Left ventricle myocardium superior (tissue), 1 donor: ENCODE measurements at places on chromosomes 7 and 10.

DNA sequence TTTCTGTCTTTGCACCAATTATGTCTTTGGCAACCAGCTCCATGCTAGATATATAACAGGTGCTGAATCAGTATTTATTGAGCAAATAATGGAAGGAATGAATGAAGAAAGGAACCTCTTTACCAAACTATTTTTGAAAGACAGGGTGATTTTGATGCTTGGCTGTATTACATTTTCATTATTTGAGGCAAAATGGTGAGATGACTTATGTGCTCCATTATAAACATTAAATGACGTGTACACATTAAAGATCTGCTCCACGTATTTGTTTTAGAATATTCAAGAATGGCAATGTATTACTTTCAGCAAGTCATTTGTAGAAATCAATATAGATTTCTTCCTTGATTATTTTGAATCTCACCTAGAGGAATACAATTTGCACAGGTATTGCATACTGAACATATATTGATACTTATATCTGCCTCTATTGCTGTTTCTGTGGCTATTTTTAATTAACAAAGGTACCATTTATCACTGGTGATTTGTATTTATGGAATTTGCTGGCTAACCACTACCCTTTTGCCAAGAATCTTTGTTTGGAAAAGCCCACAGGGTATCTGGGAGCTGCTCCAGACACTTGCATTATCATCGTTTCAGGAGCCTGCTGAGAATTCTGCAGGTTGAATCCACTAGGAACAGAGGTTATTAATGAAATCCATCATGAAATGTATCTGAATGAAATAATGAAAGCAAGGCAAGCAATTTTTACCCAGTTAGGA, 92.2 kb downstream of the SEMA3C start:
- DNase-seq = no peak

DNA sequence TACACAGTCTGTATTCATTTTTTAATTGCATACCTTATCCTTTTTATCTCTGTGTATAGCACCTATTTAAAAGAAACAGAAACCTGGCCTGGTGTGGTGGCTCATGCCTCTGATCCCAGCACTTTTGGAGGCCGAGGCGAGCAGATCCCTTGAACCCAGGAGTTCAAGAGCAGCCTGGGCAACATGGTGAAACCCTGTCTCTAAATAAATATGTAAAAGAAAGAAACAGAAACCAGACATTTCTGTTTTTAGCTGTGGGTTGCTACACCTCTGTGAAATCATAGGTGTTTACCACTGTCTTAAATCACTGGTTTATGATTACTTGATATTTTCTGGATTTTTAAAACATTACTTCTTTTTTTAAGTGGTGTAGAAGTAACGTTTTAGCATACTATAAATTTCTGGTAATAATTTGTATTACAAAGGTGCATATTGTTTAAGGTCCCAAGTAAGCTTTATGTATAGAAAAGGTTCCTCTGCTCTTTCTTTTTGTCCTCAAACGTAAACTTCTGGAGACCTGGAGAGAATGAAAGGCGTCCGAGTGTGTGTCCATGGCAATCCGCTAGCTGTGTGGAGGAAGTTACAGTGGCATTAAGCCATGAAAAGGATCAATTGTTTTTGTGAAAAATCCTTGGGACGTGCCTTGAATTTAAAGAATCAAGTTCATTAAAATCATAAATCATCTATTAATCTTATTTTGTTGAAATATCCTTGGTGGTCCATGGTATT, 41.1 kb downstream of the PTPRZ1 start:
- DNase-seq = no peak

DNA sequence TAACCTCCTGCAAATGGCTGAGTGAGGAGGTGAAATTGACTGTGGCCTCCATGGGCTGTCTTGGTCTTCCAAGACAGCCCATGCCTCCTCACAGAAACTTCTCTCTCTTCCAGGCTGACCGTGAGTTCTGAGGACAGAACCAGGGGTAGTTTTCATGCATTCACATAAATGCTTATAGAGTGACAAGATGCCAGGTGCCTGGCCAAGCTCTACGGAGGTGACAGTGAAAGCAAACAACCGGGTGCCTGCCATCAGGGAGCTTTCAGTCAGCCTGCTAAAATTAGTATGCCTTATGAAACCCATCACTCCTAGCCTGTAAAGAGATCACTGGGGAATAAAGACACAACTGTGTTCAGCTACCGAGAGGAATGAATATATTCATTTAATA, 919 bp upstream of the RHOBTB1 start:
- DNase-seq = no peak

DNA sequence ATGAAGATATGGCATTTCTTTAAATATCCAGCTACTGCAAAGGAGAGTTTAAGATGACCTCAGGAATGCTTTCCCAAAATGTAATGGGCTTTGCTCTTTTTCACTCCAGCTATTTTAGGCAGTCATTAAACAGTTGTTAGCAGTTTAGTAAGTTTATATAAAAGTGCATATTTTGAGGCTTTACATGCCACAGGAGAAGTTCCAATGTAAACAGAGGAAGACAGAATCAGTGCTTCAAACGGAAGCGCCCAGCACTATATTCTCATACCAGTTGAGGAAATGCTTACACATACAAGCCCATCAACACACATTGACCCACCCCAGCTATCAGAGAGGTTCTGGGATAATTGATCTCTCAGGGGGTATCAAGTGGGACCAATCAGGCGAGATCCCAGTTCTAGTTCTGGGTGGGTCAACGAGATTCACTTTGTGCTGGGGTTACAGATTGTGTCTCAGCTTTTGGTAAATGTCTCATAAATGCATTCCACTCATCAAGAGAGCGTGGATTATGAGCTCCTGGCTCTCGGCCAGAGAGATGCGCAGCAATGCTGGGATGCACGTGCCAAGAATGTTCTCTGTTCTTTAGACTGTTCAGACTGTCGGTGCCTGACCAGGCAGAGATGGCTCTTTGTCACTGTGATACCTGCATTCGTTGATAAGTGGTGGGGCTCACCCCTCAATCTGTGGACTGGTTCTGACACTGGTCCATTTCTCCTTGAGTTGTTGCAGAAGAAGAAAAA, 55.0 kb downstream of the CACNB2 start:
- peak; percentile 33 for DNase-seq

- no peak for DNase-seq
These were observed 3.4 kb downstream of the AOC1 start for GRCh38 chr7:150855476-150856302.

DNA sequence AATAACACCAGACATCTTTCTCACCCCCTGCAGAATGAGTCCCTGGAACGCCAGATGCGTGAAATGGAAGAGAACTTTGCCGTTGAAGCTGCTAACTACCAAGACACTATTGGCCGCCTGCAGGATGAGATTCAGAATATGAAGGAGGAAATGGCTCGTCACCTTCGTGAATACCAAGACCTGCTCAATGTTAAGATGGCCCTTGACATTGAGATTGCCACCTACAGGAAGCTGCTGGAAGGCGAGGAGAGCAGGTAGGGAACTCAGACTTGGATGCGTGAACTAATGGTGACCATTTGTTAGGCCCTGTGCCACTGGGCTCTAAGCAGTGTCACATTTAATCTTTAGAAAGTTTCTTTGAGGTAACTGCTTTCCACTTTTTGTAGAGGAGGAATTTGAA, 7.1 kb downstream of the VIM start:
- no peak for DNase-seq
